Naive B cell (primary cell): ENCODE measurements at places on chromosomes 7 and 10.

GRCh38 chr7:70614237-70615045 lies 517.5 kb upstream of the GALNT17 start:
- peak; percentile 21 for DNase-seq

GRCh38 chr10:100000109-100000644 lies 9.6 kb downstream of the DNMBP start:
- DNase-seq = no peak

GRCh38 chr7:95546647-95547046 lies 49.7 kb downstream of the PDK4 start:
- DNase-seq = no peak

GRCh38 chr10:98224509-98224908 lies 43.5 kb downstream of the LOXL4 start:
- DNase-seq = no peak

DNA sequence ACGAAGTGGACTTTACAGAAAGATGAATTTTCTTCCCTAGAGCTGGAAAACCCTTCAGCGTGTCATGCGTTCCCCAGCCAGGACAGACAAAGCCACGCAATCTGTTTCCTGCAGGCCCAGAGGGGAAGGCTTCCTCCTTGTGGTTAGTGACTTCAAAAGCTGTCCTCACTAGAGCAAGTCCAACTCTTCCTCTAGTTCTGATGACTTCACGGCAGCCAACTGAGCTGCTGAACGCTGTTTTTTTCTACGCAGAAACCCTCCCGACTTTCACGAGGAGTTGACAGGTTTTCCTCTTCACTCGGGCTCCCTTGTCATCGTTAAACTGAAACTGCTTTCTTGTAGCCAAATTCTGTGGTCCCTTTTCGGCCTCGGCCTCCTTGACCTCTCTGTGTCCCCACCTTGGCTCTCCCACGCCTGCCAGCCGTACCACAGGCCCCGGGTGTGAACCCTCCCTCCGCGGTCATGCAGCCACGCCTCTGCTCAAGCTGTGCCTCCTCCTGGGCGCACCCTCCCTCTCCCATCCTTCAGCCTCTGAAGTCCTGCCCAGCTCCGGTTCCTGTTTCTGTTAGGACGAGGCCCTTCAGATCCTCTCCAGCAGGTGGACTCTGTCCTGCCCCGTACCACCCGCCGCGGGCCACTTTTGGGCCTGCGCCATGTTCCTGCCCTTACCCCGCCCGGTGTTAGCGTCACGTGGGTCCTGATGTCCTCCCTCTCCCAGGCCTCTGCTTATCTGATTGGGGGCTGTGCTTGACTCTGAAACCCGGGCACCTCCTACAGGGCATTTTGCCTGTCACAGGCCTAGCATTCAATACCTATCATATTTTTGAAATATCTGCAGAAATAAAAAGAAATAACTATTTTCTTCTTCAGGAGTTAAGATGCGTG lies 39.3 kb downstream of the CUX1 start:
- peak; percentile 88 for DNase-seq

DNA sequence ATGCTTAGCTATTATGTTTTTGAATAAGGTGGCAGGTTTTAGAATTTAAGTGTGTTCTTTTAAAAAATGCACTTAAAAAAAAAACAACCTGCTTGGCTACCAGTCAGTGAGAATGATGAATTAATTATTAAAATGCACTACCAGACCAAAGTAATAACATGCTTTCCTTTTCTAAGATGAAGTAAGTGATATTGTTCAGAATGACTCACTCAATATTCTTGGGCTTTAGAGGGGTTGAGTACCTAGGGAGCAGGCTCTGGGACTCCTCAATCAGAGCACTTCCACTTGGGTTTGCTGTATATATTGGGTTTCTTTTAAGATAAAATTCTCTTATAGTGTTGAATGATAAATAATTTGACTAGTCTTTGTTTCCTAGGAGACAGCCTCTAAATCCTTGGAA lies 8.6 kb downstream of the STAM start:
- no peak for DNase-seq

DNA sequence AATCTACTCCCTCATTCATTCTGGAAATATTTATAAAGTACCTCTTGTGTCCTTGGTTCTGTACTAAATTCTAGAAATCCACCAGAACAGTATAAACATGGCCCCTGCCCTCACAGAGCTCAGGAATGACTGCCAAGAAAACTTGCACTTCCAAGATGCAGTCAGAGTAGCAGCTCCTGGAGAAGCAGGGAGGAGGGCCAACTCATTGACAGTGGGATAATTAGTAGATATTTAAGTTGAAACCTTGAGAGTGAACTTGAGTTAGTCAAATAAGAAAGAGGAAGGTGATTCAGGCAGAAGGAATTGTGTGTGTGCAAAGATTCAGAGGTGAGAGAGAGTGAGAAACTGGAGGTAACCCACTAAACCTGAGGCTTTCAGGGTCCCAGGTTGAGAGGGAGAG lies 182.2 kb upstream of the INHBA start:
- no peak for DNase-seq

- DNase-seq = no peak
Measured at GRCh38 chr10:43965918-43966570, 317.4 kb upstream of the ZNF32 start.

DNA sequence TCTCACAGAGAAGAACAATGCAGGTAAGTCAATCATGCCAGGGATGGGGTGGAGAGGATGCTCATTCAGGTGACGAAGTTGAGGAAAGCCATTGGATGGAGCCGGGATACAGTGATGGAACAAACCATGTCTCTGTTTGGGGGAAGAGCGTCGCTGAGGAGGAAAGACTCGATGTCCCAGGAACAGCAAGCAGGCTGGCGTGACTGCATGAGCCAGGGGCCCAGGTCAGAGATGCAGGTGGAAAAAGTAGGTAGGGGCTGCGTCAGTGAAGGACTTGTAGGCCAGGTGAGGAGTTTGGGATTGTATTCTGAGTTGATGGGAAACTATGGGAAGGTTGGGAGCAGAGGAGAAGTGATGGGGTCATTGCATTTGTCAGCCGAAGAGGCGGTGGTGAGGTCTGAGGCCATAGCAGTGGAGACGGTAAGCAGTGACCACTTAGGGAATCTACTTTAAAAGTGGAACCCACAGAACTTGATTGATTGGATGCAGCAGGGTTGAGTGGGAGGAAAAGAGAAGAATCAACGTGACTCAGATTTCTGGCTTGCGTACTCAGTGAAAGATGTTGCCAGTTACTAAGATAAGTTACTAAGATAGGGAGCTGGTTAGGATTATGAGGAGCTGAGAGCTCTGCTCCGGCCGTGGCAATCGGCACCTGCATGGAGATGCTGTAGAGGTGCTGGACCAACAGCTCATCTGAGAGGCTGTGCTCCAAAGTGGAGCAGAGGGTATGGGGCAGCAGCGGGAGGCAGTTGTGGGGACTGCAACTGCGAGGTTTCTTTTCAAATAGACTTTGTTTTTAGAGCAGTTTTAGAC lies 12.5 kb upstream of the IL2RA start:
- DNase-seq = no peak

GRCh38 chr10:10247585-10247984 lies 770.1 kb upstream of the CELF2 start:
- no peak for DNase-seq

DNA sequence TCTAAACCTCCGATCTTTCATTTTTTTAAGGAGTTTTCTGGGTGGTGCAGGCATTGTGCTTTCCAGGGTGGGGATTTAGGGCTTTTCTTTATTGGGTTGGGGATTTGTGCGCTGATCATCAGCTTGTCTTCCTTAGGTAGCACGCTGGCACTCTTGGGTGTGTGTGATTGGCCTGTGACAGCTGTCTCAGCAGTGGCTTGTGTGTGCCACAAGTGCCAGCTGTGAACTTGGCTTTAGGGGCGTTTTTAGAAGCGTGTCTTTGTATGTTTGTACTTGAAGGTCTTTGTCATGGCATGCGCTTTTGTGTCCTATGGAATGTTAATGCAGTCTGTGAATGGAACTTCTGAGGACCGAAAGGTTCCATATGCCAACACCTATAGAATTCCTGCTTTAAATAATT lies 788 bp downstream of the AKAP9 start:
- DNase-seq = peak; percentile 31

GRCh38 chr7:137647905-137648565 lies 198.7 kb downstream of the DGKI start:
- DNase-seq = no peak

GRCh38 chr7:140653319-140654108 lies 12.9 kb upstream of the DENND2A start:
- DNase-seq = peak; percentile 40

GRCh38 chr10:3750006-3750816 lies 34.8 kb downstream of the KLF6 start:
- DNase-seq = no peak

GRCh38 chr7:133053321-133053891 lies 28.5 kb downstream of the CHCHD3 start:
- DNase-seq = no peak

GRCh38 chr7:17447728-17448478 lies 149.5 kb downstream of the AHR start:
- no peak for DNase-seq

GRCh38 chr7:142614116-142614515 lies 135.2 kb upstream of the PRSS1 start:
- no peak for DNase-seq

- no peak for DNase-seq
Measured at GRCh38 chr7:151539088-151539671, 19.5 kb upstream of the RHEB start.
